KG1 (cell line): ENCODE measurements at places on chromosomes 13 and 19.

DNA sequence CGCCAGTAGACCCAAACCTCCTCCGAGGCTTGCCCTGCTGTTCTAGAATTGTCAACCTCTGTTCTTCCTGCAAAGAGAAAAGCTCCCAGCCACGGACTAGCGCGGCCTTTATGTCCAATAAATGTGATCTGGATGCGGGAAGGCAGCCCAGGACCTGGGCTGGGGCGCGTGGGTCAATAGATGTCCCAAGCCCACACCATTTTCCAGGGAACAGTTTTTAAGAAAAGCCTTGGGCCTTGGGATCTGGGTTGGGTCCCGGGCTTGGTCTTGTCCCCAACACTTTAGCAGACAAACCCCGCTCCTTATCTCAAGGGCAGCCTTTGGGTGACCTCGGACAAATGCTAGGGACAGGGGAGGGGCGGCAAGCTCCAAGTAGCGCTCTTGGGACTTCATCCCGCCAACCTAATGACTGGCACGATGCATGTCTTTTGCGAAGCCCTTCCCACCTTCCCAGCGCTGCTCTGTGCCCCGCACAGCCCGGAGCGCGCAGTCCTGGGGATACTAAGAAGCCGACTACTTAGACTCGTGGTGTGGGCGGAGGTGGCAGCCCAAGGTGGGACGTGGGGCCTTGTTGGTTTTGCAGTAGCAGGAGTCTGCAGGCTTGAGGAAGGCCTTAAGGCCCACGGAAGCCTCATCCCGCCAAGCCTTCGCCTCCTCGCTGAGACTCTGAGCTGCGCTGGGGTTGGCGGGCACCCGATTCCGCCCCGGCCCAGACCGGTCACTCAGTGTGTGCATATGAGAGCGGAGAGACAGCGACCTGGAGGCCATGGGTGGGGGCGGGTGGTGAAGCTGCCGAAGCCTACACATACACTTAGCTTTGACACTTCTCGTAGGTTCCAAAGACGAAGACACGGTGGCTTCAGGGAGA is 10.8 kb downstream of the SOX21 start:
- no peak for DNase-seq

DNA sequence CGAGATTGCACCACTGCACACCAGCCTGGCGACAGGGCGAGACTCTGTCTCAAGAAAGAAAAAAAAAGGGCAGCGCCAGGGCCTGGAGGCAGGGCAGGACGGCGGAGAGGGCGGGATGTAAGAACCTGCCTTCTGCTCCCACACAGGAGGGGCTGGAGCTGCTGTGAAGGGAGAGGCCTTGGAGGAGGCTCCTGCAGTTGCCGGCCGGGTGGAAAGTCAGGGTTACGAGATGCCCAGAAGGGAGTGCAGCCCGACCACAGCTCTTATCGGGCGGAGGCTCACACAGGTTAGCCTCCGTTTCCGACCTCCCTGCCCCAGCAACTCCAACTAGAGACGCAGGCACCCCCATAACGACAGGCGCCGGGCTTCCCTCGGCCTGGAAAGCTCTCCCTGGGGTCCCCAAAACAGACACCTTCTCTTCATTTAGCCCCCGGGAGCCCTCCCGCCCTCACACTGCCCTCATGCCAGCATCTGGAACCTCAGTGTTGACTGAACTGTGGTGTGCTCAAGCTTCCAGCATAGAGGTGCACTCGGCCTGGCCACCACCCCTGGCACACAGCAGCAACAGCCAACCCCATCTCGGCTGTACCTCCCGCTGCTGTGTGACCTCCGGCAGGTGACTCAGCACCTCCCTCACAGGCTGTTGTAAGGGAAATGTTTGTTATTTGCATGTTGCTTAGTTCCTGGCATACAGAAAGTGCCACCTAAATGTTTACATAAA is 1.4 kb downstream of the PLPP2 start:
- no peak for DNase-seq

- DNase-seq = no peak
Measured at GRCh38 chr13:73904625-73905024, 229.6 kb downstream of the KLF12 start.

DNA sequence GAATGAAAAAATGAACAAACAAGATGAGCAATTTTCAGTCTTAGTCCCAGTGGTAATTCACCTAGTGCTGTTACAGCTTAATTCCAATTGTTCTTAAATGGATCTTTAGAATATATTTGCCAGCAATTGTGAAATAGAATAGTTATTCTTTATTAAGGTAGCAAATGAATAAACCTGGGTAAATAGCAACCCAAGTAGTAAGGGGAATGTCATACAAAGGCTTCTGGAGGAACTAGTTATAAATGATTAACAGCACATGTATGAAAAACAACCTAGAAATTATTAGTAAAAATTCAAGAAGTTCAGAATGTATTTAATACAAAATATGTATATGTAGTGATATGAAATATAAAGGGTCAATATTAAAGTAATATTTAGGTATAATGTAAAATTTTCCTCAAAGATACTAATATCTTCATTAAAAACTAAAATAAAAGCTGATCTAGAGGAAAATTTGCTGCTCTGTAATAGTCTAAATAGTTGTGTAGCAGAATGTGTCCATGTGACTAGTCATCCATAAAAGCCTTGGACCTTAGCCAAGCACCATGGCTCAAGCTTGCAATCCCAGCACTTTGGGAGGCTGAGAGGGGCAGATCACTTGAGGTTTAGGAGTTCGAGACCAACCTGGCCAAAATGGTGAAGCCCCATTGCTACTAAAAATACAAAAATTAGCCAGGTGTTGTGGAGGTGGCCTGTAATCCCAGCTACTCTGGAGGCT is 535.9 kb upstream of the ATXN8OS start:
- no peak for DNase-seq

DNA sequence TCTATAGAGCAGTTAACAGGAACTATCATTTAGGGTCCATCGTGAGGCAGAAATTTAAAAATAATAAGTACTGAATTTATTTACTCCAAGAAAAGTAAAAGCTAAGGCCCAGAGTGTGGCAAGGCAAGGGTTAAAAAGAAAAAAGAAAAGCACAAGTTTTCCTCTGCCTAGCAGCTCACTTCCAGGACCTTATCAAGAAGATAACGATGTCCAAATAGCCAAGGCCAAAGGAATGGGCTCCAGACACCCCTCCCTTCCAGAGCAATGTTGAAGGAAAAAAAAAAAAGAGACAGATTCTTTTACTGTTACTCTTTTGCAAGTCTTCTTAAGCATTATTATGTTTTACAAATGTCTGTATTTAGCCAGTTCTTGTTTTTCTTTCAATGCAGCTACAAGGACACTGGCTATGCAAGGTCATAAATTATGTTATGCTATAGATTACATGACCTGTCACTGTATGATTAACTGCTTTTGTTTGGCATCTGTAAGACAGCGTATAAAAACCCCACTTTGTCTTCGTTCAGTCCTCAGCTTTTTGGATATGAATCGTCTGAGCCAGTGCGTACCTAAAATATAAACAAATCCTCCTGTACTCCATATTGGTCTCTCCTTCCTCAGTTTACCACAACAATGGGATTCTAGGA is 2.9 kb upstream of the ZNF700 start:
- DNase-seq = no peak

DNA sequence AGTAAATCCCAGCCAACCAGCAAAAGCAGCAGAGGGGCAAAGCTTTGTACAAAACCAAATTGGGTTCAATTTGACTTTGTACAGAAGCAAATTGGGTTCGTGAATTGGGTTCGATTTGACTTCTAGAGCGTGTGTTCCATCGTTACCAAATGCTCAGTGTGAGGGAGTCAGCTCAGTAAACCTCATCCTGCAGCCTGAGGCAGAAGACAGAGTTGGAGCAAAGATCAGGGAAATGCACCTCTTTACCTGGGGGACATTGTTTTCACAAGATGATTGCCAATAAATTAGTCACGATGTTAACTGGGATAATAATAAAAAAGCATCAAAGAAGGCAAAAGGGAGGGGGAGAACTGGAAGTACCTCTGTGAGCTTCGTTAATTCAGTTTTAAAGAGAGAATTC is 1.5 kb downstream of the RAB20 start:
- no peak for DNase-seq

GRCh38 chr13:97497400-97497799 is 63.4 kb downstream of the RAP2A start:
- DNase-seq = no peak

DNA sequence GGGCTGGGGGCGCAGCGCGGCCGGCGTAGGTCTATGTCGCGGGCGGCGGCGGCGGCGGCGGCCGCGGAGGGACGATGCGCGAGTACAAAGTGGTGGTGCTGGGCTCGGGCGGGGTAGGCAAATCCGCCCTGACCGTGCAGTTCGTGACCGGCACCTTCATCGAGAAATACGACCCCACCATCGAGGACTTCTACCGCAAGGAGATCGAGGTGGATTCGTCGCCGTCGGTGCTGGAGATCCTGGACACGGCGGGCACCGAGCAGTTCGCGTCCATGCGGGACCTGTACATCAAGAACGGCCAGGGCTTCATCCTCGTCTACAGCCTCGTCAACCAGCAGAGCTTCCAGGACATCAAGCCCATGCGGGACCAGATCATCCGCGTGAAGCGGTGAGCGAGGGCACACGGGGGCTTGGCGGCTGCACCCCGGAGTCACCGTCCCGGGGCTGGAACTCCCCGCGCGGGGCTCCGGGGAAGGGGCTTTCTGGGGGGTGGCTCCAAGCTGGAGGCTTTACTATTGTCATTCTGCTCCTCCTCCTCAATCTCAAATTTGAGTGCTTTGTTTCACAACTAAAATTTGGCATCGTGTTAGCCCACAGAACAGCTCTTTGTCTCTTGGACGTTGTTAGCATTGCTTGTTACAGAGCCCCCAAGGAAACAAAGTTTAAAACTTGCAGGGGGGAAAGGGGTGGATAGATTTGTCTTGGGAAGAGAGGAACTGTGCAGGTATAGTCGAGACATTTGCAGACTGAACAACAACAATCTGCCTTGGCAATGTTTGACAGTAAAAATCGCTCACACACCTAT is 630 bp downstream of the RAP2A start:
- DNase-seq = peak; percentile 19

- no peak for DNase-seq
Measured at GRCh38 chr13:112639521-112639920, 50.3 kb upstream of the ATP11A start.

GRCh38 chr13:46496086-46496485 is 56.9 kb upstream of the LRCH1 start:
- DNase-seq = no peak

DNA sequence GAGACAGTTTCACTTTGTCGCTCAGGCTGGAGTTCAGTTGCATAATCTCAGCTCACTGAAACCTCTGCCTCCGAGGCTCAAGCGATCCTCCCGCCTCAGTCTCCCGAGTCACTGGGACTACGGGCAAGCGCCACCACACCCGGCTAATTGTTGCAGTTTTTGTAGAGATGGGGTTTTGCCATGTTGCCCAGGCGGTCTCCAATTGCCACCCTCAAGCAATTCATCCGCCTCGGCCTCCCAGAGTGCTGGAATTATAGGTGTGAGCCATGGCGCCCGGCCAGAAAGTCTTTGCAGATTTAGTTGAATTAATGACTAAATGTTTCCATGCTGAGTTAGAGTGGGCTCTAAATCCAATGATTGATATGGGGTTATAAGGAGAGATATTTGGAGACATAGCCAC is 4.5 kb upstream of the CADM4 start:
- DNase-seq = no peak

DNA sequence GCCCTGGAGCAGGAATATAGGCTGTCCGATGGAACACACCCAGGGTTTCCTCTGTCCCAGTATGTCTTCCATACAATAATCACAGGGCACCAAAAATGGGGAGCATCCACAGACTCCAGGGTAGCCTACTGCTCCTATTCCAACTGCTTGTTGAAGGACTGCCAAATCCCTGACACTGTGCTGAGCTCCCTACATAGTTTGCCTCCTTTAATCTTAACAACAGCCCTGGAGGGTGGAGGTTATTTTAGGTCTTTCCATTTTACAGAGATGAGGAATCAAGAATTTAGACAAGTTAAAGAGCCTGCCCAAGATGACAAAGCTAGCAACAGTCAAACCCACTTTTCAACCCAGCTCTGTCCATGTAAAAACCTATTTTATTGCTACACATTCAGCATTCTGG is 790.4 kb downstream of the DIAPH3 start:
- DNase-seq = no peak

- no peak for DNase-seq
Measured at GRCh38 chr19:45554481-45554880, 30.1 kb downstream of the OPA3 start.

DNA sequence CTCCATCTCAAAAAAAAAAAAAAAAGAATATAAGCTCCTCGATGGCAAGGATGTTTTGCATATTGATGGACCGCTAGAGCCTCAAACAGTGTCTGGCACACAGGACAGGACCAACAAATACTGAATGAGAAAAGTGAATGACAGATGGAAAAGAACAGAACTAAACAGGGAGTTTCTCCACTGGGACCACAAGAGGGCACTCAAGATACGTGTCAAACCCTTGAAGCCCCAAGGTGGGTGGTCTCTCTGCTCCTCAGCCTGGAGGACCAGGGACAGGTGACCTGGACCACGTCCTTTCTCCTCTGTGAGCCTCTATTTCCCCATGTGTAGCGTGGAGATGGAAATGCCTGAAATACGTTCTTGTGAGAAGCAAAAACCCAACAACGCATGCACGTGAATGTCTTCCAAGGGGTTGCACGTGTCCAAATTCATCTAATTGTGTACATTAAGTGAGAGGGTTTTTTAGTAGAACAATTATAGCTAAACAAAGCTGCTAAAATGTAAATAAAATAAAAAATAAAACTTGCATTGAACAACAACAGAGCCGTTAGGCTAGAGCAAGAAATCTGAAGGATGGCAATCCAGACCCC is 5.7 kb upstream of the CDC42EP5 start:
- DNase-seq = peak; percentile 45

GRCh38 chr13:98542568-98543377 is 34.1 kb downstream of the STK24 start:
- no peak for DNase-seq

- DNase-seq = no peak
Measured at GRCh38 chr19:31338069-31338776, 11.0 kb downstream of the TSHZ3 start.

DNA sequence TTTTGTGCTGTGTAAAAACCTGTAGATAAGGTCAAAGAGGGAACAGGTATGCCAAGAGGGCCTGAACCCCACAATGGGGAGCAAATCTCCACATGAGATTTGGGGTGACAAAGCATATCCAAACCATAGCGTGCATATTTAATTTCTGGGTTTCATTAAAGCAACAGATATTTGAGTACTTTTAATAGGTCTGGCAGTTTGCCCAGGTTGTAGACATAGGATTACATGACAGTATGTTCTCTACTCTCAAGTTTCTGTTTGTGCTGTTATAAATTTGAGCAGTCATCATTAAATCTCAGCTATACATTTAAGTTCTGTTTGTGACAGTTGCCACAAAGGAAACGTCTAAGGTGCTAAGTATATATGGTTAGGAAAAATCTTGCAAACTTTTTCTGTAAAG is 236.4 kb downstream of the ATP8A2 start:
- no peak for DNase-seq

DNA sequence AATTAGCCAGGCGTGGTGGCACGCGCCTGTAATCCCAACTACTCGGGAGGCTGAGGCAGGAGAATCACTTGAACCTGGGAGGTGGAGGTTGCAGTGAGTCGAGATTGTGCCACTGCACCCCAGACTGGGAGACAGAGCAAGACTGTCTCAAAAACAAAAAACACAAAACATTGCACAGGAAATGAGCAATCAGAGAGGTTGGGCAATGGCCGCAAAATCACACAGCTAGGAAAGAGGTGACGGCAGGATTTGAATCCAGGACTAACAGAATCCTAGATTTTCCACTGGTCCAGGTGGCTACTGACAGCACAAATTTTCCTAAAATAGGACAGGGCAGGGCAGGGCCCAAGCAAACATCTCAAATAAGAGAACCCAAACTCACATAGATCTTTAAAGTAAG is 23.3 kb downstream of the PTPRS start:
- no peak for DNase-seq

GRCh38 chr13:33730619-33731018 is 87.3 kb upstream of the RFC3 start:
- no peak for DNase-seq

- no peak for DNase-seq
Measured at GRCh38 chr13:49443357-49443703, 534 bp downstream of the CAB39L start.
